ENCODE measurements at places on chromosomes 6 and 20.

- no peak for DNase-seq
Measured at GRCh38 chr20:10022625-10023024, 12.2 kb upstream of the ANKEF1 start.

DNA sequence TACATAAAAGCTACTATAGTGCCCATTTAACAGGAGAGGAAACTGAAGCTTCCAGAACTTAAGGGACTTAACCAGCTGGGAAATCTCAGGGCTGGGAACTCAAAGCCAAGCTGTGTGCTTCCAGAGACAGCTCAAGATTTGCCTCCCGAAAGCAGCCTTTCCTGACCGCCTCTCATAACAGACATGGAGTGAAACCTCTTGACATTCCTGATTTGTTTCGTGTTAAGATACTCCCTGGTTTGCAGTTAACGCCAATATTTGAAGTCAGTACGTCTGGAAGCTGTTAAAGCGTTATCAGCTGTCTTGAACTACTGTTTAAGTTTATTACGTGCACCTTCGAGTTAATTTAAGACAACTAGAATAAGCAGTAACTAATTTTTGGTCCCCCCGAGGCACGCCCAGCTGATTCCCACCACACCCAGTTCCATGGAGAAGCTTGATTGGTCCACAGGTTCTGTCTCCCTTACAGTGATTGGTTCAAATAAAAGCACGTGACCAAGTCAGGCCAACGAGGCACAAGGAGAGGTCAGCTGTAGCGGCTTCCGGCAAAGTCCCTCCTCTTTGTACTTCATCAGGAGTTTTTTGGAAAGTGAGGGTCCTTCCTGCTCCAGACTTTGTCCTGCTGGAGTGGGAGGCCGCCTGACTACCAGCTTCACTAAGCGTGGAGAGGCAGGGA, 8.9 kb upstream of the TCP11 start:
- DNase-seq: no peak

DNA sequence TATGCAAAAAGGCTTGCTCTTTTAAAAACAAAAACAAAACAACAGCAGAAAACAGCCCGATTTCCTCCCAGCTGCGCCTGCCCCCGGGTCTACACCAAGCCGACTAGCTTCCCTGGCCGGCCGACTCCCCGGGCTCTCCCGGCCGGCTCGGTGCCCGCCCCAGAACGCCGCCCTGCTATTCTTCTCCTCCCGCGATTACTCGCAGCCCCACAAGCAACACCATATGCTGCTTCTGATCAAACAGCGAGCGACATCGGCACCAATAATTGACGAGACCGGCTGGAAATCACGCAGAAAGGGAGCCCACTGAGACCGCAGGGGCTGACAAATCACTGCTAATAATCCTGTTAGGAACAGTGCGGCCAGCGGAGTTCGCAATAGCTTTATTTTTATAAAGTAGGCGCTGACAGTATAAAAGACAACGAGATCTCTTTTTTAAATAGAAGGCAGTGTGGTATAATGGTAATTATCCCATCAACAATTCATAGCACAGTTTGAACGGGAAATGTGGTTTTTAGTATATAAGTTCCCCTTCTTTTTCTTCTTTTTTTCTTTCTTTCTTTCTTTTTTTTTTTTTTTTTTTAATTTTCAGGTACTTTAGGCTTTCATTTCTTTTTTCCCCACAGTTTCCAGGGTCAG, 3.3 kb downstream of the SIM1 start:
- no peak for DNase-seq

- no peak for DNase-seq
Measured at GRCh38 chr20:60403105-60403741, 445.0 kb downstream of the CDH26 start.

GRCh38 chr20:53444401-53445149, 149.1 kb downstream of the ZNF217 start:
- DNase-seq: no peak

- DNase-seq: no peak
Measured at GRCh38 chr6:64288351-64288750, 652.7 kb downstream of the PHF3 start.

DNA sequence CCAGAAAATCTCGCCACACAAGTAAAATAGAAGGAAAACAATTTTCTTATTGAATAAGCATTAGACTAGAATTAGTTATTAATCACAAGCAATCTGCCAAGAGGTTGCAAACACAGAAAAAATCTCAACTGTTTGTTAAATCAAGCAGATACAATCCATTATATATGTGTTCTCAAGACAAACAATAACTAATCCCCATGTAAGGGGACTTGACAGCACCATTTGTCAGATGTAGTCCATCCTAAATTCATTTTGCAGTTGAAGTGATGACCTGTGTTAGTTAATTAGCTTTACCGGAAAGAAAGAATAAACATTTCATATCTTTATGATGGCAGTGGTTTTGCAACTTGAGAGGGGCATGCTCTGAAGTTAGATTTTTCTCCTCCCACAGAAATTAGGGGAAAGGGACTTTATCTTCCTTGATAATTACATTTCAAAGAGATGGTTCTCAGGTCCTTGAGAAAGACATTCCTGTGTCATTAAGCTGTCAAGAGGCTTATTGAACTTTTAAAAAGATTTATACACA, 1588.0 kb downstream of the GRIK2 start:
- no peak for DNase-seq

DNA sequence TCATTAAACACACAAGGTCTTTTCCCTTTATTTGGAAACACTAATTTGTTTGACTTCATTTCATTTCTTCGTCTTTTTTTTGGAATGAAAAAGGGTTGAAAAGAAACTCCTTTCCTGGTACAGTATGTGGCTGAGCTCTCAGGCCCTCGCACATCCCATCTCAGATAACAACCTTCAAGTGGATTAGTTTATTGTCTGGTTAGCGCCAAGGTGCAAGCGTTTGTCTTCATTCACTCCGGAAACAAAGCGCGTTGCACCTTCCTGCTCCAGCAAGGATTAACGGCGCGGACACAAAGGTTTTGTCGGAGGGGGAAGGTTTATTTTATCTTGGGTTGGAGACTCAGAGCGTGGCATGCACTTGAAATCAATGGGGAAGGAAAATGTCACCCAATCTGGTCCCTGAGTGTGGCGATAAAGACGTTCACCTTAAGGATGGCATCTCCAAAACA, 5.3 kb upstream of the NKX2-2 start:
- no peak for DNase-seq

- no peak for DNase-seq
Measured at GRCh38 chr6:88972504-88973423, 9.3 kb upstream of the RNGTT start.

- DNase-seq: no peak
Measured at GRCh38 chr6:158768436-158768835, 50.7 kb downstream of the EZR start.

GRCh38 chr6:759729-760128, 66.8 kb upstream of the EXOC2 start:
- DNase-seq: no peak

- DNase-seq: no peak
Measured at GRCh38 chr20:49811825-49812506, 662 bp upstream of the SLC9A8 start.

Measured in T-helper 22 cell (primary cell).